ENCODE measurements at places on chromosomes 5 and 9.

DNA sequence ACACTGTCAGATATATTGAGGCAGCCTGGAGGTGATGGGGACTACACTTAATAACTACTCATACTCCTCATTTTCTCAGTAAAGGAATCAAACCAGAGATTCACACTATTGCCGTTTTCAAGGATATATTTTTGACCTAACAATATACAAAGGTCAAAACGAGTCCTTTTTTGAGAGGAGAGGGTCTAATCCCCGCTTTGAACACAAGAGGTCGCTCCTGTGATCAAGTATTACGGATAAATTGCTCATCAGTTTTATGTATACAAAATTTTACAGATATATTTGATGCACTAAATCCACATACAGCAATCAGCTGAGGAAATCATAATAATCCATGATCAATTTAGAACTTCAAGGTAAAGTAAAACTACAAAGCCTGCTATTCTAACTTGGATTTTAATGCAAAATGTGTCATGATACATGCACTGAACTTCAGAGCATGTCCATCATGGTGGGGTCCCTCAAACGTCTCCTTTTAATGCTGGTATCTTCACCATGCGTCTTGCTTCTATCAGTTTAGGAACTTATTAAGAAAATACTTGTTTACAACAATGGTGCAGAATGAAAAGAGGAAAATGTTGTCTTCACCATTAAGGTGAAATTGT lies 2.5 kb upstream of the ISL1 start:
- peak; percentile 54 for DNase-seq

GRCh38 chr5:66306844-66307315 lies 162.8 kb downstream of the SREK1 start:
- DNase-seq: no peak

DNA sequence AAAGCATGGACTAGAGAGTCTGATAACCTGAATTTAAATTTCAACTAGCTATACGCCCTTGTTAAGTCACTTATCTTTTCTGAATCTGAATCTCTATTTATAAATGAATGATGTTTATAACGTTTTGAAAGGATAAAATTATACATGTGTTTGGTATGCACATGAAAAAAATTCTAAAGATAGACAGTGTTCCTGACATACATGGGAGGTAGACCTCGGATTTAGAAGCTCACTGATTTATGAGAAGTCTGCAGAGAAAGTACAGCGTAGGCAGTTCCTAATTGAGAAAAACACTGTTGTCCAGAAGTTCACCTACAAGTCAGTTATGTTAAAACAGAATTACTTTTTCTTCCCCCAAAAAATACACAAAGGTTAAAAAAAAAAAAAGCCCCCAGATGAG lies 26.6 kb downstream of the MPDZ start:
- DNase-seq: no peak

DNA sequence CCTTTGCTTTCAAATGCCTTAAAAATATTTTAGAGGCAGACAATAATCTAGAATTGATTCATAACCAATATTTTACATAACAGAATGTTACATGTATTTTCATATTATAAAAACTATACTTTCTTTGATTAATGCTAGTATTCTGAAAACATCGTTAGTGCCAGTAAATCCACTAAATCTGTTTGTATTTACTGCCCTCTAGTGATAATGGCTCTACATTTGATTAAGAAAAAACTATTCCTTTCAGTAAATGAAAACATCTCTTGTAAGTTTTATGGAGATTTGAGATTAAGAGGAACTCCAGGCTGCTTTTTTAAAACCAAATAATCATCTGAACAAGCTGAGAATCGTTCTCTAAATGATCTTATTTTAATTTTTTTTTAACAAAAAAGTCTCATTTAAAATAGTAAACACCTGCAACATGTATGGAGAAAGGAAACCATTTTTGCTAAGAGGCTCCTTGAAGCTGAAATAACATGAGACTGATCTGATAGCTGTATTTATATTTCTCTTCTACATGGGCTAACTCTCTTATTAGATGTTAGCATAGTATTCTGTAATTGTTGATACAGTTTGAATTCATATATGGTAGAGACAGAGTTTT lies 424.7 kb downstream of the RAB3C start:
- peak; percentile 44 for DNase-seq

- DNase-seq: no peak
These were observed 2111.3 kb downstream of the MAT2B start for GRCh38 chr5:165616490-165617405.

DNA sequence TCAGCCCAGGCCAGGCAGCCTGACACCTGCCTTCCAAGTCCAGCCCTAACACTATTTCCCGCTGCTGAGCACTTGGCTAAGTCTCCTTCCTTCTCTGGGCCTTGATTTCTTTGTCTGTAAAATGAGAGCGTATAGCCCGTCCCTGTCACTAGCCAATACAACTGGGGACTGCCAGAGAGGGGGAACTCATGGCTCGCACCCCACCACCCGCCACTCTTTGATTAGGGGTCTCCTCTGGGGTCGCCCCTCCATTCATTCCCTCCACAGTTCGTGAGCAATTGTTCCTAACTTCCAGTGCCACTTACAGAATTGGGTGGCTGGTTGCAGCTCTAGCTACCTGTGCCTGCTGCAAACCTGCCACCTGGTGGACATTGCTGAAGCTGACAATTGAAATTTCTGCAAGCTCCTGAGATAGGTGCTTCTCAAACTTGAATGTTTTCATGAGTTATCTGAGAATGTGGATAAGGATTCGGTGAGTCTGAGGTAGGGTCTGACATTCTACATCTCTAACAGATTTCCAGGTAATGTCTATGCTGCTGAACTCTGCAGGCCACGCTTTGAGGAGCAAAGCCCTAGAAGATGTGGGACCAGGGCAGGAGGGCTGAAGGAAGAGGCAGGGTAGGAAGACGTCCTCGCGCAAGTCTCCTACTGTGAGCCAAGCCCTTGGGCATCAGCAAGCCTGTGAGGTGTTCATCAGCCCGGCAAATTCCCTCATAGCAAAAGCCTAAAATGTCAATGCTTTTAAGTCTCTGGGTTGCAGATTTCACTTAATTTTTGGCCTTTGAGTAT lies 13.3 kb upstream of the RECK start:
- peak; percentile 78 for DNase-seq

DNA sequence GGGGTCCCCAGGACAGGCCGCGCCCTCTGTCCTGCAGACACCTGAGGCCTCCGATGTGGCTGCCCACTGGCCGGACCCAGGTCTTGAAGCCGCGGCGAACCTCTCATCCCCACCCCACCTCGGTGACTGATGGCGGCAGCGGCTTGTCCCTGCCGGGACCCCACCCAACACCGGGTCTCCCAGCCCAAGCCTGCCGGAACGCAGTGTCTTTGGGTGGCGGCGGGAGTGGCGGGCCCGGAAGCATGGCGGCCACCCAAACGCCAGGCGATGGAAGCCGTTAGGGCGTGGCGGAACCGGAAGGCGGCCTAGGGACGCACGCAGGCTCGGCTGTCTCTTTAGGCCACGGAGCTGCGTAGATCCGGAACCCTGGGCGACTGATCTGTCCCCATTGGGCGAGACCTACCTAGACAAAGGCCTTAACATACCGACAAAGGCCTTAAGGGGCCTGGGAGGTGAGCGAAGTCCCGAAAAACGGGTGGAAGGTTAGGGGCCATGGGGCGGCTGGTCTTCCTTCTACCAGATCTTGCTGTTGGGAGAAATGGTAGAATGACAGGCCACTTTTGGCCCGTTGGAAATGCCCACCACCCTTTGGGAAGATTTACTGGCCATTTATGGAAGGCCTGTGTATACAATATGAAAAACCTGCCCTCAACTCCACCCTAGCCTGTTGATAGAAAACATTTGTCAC lies 94.6 kb upstream of the SMC2 start:
- DNase-seq: no peak

DNA sequence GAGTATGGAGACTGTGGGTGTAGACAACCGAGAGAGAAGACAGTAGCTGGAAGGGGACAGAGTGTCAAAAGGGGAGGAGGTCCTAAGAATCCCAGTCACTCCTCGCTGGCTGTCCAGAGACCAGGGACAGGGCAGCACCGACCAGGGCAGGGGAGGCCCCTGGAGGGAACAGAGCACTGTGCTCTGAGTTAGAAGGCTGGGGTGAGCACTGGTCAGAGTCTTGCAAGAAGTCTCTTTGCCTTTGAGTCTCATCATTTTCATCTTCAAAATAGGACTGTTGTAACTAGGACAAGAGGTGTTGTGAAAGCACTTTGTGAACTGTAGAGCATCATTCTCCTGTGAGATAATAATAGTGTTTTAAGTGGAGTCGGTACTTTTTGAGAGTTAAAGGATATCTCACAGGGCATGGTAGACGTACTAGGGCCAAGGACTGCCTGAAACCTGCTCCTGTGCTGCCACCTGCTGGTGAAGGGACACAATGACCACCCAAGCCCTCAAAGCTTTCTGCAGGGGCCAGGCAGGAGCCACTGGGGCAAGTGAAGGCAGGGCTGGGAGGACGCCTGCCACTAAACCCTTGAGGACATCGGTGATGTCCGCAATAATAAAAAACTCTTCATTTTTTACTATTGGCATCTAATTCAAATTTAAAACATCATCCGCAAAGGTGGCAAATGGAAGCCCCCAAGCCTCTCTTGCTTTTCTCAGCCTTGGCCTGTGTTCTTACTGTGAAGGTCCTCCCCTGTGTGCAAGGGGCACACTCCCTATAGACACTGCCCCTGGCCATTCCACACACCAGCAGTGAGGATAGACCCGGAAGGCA lies 28.2 kb downstream of the SLC6A7 start:
- peak; percentile 82 for DNase-seq

GRCh38 chr9:134053941-134054761 lies 13.7 kb downstream of the BRD3 start:
- DNase-seq: no peak

DNA sequence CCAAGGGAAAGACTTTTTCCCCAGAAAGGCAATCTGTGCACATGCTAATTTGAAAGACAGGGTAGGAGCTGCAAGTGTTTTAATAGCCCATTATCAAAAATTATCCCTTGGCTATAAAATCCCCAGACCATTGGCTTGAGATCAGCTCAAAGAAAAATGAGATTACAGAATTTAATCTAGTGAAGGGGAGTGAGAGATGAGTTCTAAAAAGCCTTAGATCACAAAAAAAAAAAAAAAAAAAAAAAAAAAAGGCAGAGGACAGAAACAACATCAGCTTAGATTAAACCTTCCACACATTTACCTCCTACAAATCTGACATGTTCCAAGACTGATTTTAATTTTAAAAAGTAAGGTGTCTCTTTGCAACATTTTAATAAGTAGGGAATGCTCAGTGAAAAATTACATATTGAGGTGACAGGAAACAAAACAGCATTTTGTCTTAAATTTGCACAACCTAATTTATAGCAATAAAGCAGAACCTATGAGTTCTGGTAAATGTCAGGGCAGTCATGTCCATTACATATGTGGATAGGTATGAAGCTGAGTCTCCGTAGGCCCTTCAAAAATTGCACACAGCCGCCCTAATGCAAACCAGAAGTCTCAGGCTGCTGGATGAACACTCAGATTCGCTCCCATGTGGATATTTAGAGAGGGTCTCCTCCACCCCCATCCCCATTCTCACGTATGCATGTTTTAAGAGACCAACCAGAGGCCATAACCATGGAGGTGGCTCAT lies 43.4 kb downstream of the NFIB start:
- DNase-seq: no peak

GRCh38 chr9:84366683-84367082 lies 26.1 kb upstream of the SLC28A3 start:
- no peak for DNase-seq

- no peak for DNase-seq
These were observed 126.1 kb upstream of the STC2 start for GRCh38 chr5:173454361-173454735.

- no peak for DNase-seq
These were observed 127.8 kb downstream of the PRR16 start for GRCh38 chr5:120591911-120592310.

- no peak for DNase-seq
These were observed 5.5 kb upstream of the SURF6 start for GRCh38 chr9:133341369-133342068.

DNA sequence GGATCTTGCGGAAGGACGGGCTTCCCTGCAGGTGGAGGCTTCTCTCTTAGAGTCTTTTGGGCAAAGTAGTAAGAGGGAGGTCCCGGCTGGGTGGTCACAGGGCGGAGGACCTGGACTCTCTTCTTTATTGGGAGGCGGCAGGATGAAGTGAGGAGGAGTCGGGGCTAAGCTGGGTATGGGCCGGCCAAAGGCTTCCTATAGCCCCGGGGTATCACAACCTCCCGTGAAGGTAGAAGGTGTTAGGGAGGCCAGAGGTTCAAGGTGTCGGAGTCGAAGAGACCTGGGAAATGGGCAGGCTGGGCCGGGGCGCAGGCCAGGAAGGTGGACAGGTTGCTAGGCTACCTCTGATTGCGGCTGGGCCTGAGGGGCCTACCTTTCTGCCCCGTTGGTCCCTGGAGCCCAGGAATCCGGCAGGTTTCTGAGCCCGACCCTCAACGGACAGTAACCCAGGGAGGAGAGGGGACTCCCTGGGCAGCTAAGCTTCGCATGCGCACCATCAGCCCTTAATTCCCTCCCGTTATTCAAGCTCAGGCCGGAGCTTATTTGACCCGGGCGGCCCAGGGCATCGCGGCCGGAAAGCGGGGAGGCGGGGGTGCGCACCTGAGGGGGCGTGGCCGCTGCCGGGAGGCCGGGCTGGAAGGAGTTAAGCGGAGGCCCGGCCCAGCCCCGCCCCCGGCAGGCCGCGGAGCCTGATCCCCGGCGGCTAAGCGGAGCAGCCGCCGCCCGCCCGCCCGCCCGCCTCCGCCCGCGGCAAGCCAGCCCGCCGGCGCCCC lies at the start of gene TESK1:
Gene TESK1 (plus strand): TSS at position 685 of the 773 bp plus-strand sequence. CDS start 358 bp downstream, outside the sequence.
- peak; percentile 91 for DNase-seq

DNA sequence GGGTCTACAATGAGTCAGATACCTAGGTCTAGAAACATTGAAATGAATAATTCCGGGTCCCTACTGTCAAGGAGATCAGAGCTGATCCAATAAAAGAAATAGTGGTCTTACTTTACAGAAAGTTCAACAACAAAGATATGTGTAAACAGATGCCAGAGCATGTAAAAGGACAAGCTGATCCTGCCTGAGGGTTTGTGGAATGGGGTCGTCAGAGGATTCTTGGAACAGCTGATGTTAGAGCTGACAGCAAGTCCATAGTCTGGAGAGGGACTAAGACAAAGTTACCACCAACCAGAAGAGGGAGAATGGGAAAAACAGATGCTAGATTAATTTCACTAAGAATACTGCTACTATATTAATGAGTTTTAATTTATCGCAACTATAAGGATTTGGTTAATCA lies 71.5 kb downstream of the FREM1 start:
- no peak for DNase-seq

DNA sequence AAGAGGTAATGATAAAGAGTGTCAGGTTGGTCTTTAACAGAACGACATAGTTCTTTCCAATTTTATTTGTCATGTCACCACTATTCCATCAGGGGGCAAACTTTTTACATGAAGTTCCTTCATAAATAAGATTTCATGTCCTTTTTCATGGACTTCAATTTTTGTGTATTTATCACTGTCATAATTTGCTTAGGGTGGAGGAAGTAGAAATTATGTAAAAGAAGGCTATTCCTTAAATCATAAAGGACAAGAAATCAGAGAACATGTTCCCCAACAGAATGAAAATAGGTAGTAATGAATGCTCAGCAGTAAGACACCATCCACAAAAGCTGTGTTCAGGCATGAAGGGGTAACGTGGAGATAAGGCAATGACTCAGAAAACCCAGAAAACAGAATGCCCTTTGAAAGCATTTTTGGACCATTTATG lies 72.7 kb downstream of the ZFAND5 start:
- peak; percentile 38 for DNase-seq

- no peak for DNase-seq
These were observed 10.8 kb downstream of the FNIP1 start for GRCh38 chr5:131786036-131786435.

- DNase-seq: no peak
These were observed 55.5 kb downstream of the HABP4 start for GRCh38 chr9:96505316-96505991.

GRCh38 chr9:36896296-36896695 lies 137.8 kb downstream of the PAX5 start:
- DNase-seq: no peak

GRCh38 chr9:130666393-130667119 lies 2.2 kb downstream of the PRDM12 start:
- no peak for DNase-seq

All from MM.1S (cell line).